ENCODE measurements at places on chromosomes 3 and 15.

- no peak for DNase-seq
Observed at GRCh38 chr15:85125056-85125661, 143.5 kb downstream of the PDE8A start.

DNA sequence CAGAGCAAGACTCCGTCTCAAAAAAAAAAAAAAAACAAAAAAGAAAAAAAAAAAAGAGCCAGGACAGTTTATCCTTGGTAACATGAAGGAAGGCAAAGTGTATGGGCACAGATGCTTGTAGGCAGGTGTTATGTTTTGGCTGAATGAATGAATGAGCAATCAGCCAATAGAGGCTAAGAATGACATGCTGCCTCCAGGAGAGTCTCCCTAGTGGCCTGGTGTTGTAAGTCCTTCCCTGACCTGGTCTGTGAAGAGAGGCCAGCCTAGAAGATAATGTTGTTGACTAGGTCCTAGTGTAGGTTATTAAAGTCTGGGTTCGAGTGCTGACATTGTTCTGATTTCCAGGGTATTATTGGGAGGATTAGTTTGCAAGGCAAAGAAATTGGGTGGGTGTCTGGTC, 24.9 kb downstream of the GYG1 start:
- DNase-seq: no peak

GRCh38 chr15:50996641-50997040, 88.2 kb downstream of the AP4E1 start:
- DNase-seq: no peak

- no peak for DNase-seq
Observed at GRCh38 chr3:153210660-153211059, 48.6 kb downstream of the RAP2B start.

GRCh38 chr15:70976851-70977250, 84.2 kb downstream of the LRRC49 start:
- DNase-seq: no peak

GRCh38 chr3:129046037-129046731, 14.4 kb upstream of the GP9 start:
- DNase-seq: no peak

DNA sequence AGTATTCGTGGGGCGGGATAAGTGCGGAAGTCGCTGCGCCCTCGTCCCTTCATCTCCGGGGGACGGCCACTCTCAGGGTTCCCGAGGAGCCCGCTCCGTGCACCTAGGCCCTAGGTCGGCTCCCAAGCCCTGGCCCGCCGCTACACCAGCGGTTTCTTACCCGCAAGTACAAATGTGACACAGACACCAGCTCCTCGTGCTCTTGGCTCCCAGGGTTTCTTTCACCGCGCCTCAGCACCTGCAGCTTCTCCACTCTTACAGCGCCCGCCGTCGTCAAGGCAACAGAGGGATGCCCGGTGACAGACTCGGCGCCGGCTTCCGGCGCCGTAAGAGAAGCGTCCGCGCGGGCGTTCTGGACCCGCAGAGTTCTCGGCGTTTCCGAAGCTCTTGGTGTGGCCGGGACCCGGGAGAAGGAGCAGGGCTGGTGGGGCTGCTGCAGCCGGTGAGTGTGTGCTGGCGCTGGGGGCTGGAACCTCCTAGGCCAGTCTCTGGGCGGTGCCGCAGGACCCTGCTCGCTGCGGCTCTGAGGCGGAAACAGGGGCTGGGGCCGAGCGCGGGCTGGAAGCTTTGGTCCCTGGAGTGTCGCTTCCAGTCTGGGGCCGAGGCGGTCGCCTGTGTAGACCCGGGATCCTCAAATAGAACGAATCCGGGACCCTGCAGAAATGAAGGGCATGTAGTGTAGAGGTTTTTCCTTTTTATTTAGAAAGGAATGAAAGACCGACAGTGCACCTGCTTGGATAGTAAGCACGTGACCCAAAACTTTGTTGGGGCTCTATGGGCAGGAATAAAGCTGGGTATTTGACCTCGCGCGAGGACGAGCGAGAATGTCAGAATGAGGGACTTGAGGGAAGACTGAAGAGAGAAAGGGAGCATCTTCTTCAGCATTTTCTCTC, 155.4 kb upstream of the GOLGA6L4 start:
- DNase-seq: peak; percentile 28

- DNase-seq: peak; percentile 48
Observed at GRCh38 chr3:183161552-183162336, 790 bp downstream of the LAMP3 start.
